Activated CD8-positive, alpha-beta memory T cell treated with anti-CD3 and anti-CD28 coated beads, Interleukin-2, amount 10 ng/mL, durations not matched to agents 7 days and 5 days (primary cell): ENCODE measurements at places on chromosomes 2 and 18. TPM values are rescaled to one million over a fixed set of nuclear protein-coding genes. Genes with fewer than 3 reads are reported as not detected.

SPAST gene
- 17.3 TPM for total RNA-seq

ATOH8 gene
- 0.40 TPM for total RNA-seq

- no peak for DNase-seq
Observed at GRCh38 chr2:135674453-135674852, 67.2 kb upstream of the UBXN4 start.

GRCh38 chr2:60335533-60336237 lies 217.8 kb downstream of the BCL11A start:
- no peak for DNase-seq

- DNase-seq: no peak
Observed at GRCh38 chr2:15971351-15971750, 31.0 kb downstream of the MYCN start.

- DNase-seq: no peak
Observed at GRCh38 chr18:11866329-11866728, 15.1 kb downstream of the CHMP1B start.

- DNase-seq: no peak
Observed at GRCh38 chr2:237291138-237291792, 122.7 kb downstream of the COL6A3 start.

DNA sequence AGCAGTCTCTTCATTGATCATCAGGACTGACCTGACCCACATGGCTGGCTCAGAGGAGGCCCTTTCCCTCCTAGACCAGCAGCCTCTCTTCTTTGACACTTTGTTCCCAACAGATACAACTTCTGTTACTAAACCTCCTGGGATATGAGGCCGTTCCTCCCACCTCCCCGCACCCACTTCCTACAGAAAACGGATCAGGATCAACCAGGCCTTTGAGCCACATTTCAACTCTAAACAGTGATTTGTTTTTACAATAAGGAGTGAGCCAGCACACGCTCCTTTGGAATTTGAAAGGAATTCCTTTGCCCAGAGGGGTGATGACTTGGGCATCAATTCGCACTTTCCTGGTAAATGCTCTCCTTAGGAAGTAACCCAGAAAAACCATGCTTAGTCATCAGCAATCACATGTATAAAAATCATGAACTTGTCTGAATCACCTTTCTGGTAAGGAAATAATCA lies 180.4 kb downstream of the FAM124B start:
- DNase-seq: no peak
